Hematopoietic multipotent progenitor cell (in vitro differentiated cells): ENCODE measurements at places on chromosomes 6 and 20. TPM values are rescaled to one million over a fixed set of nuclear protein-coding genes. Genes with fewer than 3 reads are reported as not detected.
A peak's percentile ranks its signal among the peaks of the same experiment; 100 is the strongest.

ARMH2 gene
- total RNA-seq: 0.54 TPM

GRCh38 chr20:63081831-63082230 is 75.1 kb upstream of the BHLHE23 start:
- DNase-seq: no peak

- DNase-seq: no peak
These were observed 8.7 kb downstream of the MTHFD1L start for GRCh38 chr6:150874179-150874578.

GRCh38 chr6:147961481-147962141 is 381.0 kb upstream of the SASH1 start:
- no peak for DNase-seq

APCDD1L gene
- under 0.01 TPM for total RNA-seq

DNA sequence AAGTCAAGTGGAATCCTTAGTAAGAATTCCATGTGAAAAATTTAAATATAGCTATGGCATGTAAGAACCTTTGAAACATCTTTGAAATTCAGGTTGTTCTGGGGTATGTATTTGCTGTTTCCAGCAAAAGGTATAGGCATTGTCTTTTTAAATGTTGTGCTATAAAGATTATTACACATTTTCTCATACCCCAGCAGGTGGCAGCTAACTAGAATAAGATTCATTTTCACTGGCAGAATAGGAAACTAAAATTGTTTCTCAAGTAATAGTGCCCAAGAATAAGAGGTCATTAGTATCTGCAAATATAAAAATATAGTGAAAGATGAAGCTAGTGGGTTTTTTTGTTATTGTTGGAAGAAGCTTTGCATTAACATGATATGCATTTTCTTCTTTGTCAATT is 1.8 kb downstream of the GRIK2 start:
- no peak for DNase-seq

DNA sequence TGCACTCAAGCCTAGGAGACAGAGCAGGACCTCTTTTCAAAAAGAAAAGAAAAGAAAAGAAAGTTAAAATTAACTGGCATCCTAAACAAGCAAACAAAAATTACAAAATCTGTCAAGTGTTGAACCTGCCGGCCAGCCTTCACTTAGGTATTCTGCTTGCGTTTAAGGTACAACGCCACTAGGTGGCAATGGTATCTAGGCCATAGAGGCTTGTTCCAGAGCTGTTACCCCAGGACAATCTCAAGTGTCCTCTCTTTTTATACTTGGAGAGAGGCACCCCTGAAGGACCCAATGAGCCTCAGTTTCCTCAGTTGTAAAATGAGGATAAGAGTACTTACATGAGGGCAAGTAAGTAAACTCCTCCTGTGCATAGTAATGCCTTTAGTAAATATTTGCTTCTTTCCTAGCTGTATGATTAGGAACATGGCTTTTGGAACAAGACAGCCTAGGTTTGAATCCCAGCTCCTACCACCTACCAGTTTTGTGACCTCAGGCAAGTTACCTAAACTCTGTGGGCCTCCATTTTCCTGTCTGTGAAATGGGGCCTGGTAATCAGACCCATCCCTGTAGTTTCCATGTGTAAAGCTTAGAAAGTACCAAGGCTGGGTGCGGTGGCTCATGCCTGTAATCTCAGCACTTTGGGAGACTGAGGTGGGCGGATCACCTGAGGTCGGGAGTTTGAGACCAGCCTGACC is 5.8 kb upstream of the PACSIN1 start:
- DNase-seq: peak; percentile 69

DNA sequence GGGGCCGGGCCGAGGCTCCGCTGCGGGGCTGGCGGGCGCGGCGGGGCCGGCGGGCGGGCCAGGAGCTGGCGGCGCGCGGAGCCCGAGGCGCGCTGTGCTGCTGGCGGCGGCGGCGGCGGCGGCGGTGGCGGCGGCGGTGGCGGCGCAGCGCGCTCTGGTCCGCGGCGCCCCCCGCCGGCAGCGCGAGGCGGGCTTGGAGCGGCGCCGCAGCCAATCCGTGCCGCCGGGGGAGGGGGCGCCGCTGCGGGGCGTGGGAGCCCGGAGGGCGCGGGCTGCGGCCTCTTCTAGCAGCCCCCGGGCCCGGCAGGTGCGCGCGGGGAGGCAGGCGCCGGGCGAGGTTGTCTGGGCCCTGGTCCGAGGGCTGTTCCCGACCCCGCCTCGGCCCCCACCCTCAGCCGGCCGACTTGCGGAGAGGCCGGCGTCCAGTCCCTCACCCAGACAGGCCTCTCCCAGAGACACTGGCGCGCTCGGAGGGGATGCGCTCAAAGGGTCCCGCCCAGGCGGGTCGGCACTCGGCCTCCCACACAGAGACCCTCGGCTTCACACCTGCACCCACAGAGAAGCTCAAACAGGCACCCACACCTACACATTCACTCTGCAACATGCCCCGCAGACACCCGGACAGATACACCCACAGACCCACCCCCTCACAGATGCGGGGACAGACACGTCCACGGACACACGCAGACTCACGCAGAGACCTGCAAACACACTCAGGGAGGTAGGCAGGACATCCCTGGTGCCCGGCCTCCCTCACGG is at the start of gene RIMS4:
TSS of gene RIMS4 (minus strand) at position 156 of the 759 bp plus-strand sequence. CDS start 275 bp downstream, outside the sequence.
- DNase-seq: no peak

DNA sequence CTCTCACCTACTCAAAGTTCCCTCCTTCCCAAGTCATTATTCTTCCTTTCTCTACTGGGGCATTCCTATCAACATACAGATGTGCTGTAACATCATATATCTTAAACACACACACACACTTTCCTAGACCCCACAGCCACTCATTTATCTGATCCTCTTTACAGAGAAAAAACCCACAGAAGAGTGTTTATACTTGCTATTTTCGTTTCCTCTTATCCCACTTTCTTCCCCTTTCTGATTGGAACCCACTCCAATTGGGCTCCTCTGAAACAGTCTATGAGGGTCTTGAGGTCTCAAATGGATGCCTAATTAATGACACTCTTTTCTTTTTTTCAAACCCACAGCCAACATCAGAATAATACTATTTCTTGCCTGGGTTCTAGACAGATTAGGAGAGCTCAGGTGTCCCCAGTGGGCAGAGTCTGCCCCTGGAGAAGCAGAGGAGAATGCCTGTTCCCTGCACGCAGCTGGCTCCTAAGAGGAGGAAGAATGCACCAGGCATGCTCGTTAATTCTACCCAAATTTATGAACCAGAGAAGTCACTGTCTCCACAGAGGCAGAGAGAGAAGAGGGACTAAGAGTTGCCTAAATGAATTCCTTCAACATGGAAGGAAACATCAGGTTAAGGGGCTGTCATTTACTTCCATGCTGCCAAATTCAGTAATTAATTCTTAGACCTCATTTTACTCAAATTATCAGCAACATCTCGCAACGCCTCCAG is 65.9 kb downstream of the CRYBG1 start:
- no peak for DNase-seq

AIF1 gene
- 66.8 TPM for total RNA-seq

BFSP1 gene
- 0.54 TPM for total RNA-seq

NKAIN4 gene
- total RNA-seq: not detected

FAM184A gene
- total RNA-seq: 0.27 TPM
